ENCODE measurements at places on chromosomes 7 and 10. TPM values are rescaled to one million over a fixed set of nuclear protein-coding genes. Genes with fewer than 3 reads are reported as not detected.

GRCh38 chr7:131522325-131522930 is 34.0 kb downstream of the PODXL start:
- DNase-seq: no peak
- H3K27ac ChIP-seq: peak overlapping the region; percentile 47
- no peaks in the 10 kb centered on the region for H3K27me3 ChIP-seq
- no peak overlapping the region for H3K4me3 ChIP-seq

GRCh38 chr10:61859786-61860185 is 41.7 kb upstream of the ARID5B start:
- H3K4me3 ChIP-seq: no peak overlapping the region
- peaks cover 4% of the 10 kb centered on the region for H3K4me1 ChIP-seq
- H3K27ac ChIP-seq: no peak overlapping the region
- no peaks in the 10 kb centered on the region for H3K36me3 ChIP-seq
- no peak for DNase-seq

GRCh38 chr7:142557971-142558582 is 191.2 kb upstream of the PRSS1 start:
- DNase-seq: no peak
- H3K4me1 ChIP-seq: no peaks in the 10 kb centered on the region
- no peak overlapping the region for H3K4me3 ChIP-seq
- no peaks in the 10 kb centered on the region for H3K27me3 ChIP-seq
- H3K36me3 ChIP-seq: no peaks in the 10 kb centered on the region

GRCh38 chr7:108454674-108455550 is 1.3 kb downstream of the NRCAM start:
- peak overlapping the region; percentile 57 for H3K4me3 ChIP-seq
- no peaks in the 10 kb centered on the region for H3K36me3 ChIP-seq

DNA sequence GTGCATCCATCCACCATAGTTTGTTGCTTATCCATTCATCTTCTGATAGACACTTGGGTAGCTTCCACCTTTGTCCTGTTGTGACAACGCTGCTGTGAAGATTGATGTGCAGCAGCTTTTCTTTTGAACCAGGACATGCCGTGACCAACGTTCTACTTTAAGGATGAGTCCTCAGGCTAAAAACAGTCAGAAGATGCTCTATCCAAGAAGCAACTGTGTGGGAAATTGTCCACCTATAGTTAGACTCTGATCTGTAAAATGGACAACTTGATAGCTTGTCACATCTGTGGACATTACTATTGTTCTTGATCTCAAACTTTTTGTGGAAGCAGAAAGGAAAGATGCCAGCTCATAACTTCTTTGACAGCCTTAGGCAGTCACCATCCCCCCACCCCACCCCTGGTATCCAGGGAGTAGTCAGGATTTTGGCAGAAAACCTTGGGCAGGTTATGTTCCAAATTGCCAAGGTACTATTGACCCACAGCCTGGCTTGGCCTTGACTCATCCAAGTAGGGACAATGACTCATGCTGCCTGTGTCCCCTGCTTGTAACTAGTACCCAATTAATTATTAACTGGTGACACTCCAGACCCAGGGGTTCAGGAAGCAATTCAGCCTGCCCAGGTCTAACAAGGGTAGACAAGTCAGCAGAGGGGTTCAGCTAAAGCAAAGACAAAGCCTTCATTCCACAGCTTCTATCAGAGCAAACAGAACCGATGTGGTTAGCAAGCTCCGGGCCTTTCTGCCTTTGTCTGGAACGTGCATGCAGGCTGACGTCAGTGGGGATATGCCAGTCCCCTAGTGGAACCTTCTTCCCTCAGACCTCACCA is 99.6 kb upstream of the ANLN start:
- DNase-seq: no peak
- H3K36me3 ChIP-seq: peaks cover 11% of the 10 kb centered on the region
- no peak overlapping the region for H3K4me3 ChIP-seq
- H3K27ac ChIP-seq: no peak overlapping the region

GRCh38 chr7:78780560-78780959 is 672.9 kb downstream of the MAGI2 start:
- no peaks in the 10 kb centered on the region for H3K27me3 ChIP-seq
- no peaks in the 10 kb centered on the region for H3K4me1 ChIP-seq
- DNase-seq: no peak
- no peak overlapping the region for H3K27ac ChIP-seq
- H3K4me3 ChIP-seq: no peak overlapping the region

GRCh38 chr7:112161253-112162141 is 44.7 kb downstream of the DOCK4 start:
- H3K4me1 ChIP-seq: peaks cover 13% of the 10 kb centered on the region
- H3K36me3 ChIP-seq: no peaks in the 10 kb centered on the region
- DNase-seq: no peak
- no peak overlapping the region for H3K27ac ChIP-seq

- H3K27ac ChIP-seq: no peak overlapping the region
- DNase-seq: peak; percentile 38
- no peaks in the 10 kb centered on the region for H3K4me1 ChIP-seq
Measured at GRCh38 chr7:114865564-114865963, 56.3 kb upstream of the MDFIC start.

DNA sequence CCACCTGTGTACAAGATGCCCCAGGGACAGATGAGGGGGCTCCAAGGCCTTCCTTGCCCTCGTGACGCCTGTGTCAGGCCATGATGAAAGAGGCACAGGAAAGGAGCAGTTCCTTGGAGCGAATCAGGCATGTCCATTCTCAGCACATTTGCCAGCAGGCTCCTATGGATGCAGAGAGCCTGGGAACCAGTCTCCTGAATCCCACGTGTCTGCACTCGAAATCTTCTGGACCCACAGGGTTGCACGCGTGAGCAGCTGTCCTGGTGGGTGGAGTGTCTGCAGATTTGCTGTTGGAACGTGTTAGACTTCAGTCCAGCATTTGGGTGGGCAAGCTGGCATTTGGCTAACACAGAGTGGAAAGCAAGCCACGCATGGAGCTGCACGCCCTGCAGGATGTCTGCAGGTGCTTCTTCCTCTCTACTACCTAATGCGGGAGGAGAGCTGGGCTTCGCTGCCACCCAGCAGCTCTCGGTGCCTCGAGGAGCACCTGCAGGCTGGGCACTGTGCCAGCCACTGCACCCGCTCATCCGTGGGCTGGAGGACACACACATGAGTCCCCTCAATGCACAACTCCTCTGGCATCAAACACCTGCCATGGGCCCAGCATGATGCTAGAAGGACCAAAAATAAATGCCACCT is 140.7 kb downstream of the PAXIP1 start:
- no peaks in the 10 kb centered on the region for H3K36me3 ChIP-seq
- H3K27ac ChIP-seq: no peak overlapping the region
- DNase-seq: no peak
- H3K4me1 ChIP-seq: no peaks in the 10 kb centered on the region

DNA sequence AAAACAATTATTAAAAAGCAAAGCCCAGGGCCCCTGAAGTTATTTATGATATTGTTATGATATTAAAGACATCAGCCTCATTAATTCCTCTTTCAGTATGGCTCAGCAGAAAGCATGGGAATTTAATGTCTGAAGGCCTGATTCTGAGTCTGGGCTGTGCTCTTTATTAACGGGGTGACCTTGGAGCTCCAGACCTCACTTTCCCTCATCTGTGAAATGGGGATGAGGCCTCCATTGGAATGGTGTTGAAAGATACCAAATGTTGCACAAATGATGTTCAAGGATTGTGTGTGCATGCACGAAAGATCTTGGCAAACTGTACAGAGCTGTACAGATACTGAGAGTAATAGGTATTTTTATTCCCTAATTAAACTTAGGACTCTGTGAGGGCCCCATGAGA is 92.3 kb upstream of the PCBD1 start:
- H3K4me1 ChIP-seq: no peaks in the 10 kb centered on the region
- H3K27ac ChIP-seq: no peak overlapping the region
- no peaks in the 10 kb centered on the region for H3K27me3 ChIP-seq
- H3K4me3 ChIP-seq: no peak overlapping the region

GRCh38 chr10:102394801-102395399 is 605 bp upstream of the NFKB2 start:
- peaks cover 9% of the 10 kb centered on the region for H3K4me1 ChIP-seq
- H3K27ac ChIP-seq: peak overlapping the region; percentile 99
- DNase-seq: peak; percentile 58
- peak overlapping the region; percentile 56 for H3K4me3 ChIP-seq
- peaks cover 11% of the 10 kb centered on the region for H3K36me3 ChIP-seq

DNA sequence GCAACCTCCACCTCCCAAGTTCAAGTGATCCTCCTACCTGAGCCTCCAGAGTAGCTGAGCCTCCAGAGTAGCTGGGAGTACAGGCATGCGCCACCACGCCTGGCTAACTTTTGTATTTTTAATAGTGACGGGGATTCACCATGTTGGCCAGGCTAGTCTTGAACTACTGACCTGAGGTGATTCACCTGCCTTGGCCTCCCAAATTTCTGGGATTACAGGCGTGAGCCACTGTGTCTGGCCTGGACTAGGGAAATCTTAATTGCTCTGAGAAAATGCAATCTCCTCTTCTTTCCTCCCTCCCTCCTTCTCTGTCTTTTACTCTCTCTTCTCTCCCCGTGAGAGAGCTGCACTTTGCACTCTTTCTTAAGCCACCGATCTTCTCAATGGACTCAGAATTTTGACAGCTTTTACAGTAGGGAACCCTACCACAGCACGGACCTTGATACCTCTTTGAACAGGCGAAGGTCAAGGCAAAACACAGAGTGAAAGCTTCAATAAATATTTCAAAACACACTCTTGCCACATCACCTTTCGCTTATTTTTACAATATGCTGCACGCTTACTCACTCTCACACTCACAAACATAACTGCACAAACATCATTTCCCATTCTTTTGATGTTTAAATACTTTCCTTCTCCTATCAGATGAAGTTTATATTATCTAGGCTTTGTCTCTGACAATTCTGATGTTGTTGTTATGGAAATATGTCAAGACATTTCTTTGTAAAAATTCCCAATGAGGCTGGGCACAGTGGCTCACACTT is 173.4 kb upstream of the NRP1 start:
- no peak overlapping the region for H3K27ac ChIP-seq
- no peak for DNase-seq
- H3K36me3 ChIP-seq: no peaks in the 10 kb centered on the region
- H3K4me1 ChIP-seq: peaks cover 9% of the 10 kb centered on the region
- no peak overlapping the region for H3K4me3 ChIP-seq

DNA sequence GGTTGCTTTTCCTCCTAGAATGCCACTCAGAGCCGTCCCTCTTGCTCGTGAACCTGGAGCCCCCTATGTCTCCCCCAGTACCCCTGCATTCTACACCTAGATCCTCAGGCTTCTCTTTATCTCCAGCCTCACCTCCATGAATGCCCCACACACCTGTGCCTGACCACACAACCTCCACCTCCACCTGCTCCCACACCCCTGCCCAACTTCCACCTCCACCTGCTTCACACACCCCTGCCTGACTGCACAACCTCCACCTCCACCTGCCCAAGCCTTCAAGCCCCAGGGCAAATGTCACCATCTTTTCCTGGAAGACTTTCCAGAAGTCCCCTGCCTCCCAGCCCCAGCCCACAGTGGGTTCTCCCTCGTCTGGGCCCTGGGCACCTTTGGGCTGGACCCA is 6.9 kb upstream of the LFNG start:
- no peak overlapping the region for H3K27ac ChIP-seq
- H3K36me3 ChIP-seq: no peaks in the 10 kb centered on the region
- H3K4me3 ChIP-seq: no peak overlapping the region
- no peaks in the 10 kb centered on the region for H3K4me1 ChIP-seq

DNA sequence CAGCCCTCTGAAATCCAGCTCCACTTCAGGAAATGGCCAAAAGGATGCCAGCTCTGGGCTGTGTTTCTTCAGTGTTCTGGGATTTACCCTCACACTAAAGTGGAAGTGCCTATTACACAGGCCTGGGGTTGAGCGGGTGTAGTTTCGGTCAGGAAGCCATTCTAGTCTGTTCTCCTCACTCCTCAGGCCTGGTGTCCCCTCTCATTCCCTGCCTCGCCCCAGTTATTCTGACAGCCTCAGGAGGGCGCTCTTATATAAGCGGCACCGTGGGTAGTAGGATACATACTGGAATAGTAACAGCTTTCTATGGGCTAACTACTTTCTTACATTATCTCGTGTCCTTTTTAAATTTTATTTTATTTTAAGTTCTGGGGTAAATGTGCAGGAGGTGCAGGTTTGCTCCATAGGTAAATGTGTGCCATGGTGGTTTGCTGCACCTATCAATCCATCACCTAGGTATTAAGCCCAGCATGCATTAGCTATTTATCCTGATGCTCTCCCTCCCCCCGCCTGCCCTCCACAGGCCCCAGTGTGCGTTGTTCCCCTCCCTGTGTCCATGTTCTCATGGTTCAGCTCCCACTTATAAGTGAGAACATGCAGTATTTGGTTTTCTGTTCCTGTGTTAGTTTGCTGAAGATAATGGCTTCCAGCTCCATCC is 12.2 kb upstream of the LGI1 start:
- no peaks in the 10 kb centered on the region for H3K27me3 ChIP-seq
- DNase-seq: no peak
- no peaks in the 10 kb centered on the region for H3K36me3 ChIP-seq
- no peak overlapping the region for H3K27ac ChIP-seq
- no peak overlapping the region for H3K4me3 ChIP-seq
- no peaks in the 10 kb centered on the region for H3K4me1 ChIP-seq

DNA sequence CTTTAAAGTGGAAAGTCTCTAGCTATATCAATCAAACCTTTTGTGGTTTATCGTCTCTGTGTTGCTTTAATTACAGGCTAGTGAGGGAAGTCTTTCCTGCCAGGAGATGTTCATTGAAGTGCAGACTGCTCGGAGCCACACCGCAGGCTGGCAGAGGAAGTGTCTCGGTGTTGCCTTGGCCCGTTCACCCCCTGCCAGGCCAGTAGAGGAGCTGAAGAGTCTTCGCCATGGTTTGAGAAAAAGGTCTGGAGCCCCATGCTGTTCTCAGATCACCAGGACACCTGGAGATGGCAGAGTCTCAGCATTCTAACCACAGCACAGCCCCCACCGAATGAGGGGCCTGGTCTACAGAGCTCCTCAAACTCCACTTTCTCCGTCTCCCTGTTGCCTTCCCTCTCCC is 275.9 kb upstream of the PLPP4 start:
- H3K4me1 ChIP-seq: no peaks in the 10 kb centered on the region
- H3K27ac ChIP-seq: no peak overlapping the region
- no peak for DNase-seq
- peaks cover 6% of the 10 kb centered on the region for H3K27me3 ChIP-seq
- no peaks in the 10 kb centered on the region for H3K36me3 ChIP-seq

LIPJ gene
- total RNA-seq: not detected

PRLHR gene
- total RNA-seq: not detected

EPHA1 gene
- total RNA-seq: 13.3 TPM

TBX20 gene
- total RNA-seq: 0.80 TPM

PAX4 gene
- not detected for total RNA-seq

FOXP2 gene
- total RNA-seq: 8.5 TPM

CNNM1 gene
- 0.52 TPM for total RNA-seq

SAMD8 gene
- total RNA-seq: 15.4 TPM

IFRD1 gene
- total RNA-seq: 98.2 TPM

Data from lung (tissue), 17 donors.